ENCODE measurements at places on chromosomes 7 and 10.

- peak; percentile 39 for DNase-seq
Observed at GRCh38 chr10:124632064-124632531, 112.1 kb downstream of the FAM53B start.

GRCh38 chr7:129767120-129768015 is 155.8 kb downstream of the NRF1 start:
- no peak for DNase-seq

GRCh38 chr10:133439517-133440461 is 14.0 kb upstream of the SCART1 start:
- DNase-seq, result no peak

DNA sequence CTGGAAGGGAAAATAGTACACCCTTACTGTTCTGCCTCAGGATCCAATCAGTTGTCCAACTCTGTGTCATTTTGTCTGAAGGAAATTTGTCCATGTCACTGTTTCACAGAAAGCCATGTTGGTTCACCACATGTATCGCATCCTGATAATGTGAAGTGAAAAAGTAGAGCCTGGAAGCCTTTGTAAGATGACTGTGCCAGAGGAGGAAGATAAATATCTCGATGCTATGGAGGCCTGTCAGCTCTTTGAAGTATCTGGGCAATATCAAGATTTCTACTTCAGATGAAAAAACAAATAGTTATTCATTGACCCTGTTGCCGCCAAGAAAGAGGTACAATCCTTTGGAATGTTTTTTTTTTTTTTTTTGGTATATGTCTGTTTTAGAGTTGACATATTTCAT is 270.5 kb downstream of the PHF14 start:
- DNase-seq, result no peak

DNA sequence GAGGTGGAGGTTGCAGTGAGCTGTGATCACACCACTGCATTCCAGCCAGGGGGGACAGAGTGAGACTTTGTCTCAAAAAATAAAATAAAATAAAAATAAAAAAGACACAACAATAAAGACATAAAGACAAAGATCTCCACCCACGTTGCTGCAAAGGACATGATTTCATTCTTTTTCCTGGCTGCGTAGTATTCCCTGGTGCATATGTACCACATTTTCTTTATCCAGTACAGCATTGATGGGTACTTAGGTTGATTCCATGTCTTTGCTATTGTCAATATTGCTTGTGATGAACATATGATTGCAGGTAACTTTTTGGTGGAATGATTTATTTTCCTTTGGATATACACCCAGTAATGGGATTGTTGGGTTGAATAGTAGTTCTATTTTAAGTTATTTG is 42.0 kb upstream of the CCDC3 start:
- no peak for DNase-seq

GRCh38 chr7:91107460-91107859 is 156.8 kb upstream of the FZD1 start:
- no peak for DNase-seq

DNA sequence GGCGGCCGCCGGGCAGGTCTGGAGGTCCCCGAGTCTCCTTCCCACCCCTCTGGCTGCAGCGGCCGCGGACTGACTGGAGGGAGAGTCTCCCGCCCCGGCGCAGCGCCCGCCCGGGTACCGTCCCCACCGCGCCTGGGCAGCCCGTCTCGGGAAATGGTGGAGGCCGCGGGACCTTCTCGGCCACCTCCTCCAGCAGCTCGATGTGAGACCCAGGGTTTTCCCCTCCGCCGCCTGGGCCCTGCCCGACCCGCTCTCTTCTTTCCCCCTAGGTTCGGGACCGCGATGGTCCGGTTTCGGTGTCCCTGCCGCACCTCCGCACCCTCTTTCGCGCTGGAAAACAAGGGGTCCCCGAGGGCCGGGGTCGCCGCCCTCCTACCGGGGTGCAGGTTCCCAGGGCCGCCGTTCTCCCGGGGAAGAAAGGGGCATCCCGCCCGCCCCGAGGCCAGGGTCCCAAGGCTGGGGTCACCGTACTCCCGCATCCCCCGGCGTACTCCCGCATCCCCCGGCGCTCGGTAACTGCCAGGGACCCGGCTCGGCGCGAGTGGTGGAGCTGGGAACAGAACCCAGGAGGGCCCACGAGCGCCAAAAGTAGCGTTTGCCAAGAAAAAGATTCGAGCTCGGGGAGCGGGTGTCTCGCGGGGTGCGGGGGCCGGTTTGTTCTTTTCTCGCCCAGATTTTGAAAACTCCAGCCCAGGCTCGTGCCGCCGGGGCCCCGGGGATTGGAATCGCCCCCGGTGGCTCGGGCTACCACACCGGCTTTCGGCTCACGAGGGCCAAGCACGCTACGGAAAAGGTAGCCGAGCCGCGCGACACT is 3.4 kb downstream of the TNRC18 start:
- no peak for DNase-seq

- DNase-seq, result peak; percentile 14
Observed at GRCh38 chr7:149161241-149161848, 14.1 kb downstream of the ZNF398 start.

DNA sequence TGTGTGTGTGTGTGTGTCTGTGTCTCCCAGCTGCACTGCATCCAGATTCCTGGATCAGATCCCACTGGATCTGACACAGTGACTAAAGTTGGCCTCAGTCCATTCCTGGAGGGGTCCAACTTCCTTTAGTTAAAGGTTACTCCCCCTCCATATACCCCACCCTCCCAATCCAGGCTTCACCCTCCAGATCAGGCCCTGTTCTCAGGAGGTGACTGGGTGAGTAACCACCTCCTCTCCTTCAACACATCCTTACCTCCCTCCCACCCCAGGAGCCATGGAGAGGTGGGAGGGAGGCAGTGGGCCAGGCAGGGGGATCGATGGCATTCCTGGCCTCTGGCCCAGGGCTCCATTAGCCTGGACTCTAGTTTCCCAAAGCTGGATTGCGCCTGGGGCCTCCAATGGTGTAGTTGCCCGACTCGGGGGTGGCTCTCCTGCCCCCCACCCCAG is 11.3 kb downstream of the KCNIP2 start:
- DNase-seq, result no peak

- DNase-seq, result no peak
Observed at GRCh38 chr7:91660734-91661356, 219.7 kb downstream of the MTERF1 start.

- DNase-seq, result no peak
Observed at GRCh38 chr7:135330088-135330487, 96.5 kb downstream of the STRA8 start.

- no peak for DNase-seq
Observed at GRCh38 chr7:14235056-14235455, 245.6 kb upstream of the ETV1 start.

- DNase-seq, result no peak
Observed at GRCh38 chr10:2948127-2948854, 119.1 kb upstream of the PFKP start.

GRCh38 chr7:15236952-15237351 is 324.9 kb downstream of the AGMO start:
- no peak for DNase-seq

DNA sequence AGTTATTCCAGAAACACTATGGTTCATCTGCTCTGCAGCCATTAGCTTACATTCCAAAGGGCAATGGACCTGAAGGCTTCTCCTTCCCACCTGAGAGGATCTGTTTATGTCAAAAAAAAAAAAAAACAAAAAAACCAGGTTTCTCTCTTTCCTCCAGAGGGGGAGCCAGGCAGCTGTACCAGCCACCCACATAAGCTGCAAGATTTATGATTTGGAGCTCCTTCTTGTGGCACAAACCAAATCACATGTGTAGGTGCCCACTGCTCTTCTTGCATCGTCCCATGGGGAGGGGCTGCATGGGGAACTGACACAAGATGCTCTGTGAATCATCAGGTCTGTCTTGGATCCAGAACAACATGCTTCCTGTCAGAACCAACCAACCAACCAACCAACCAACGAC is 231.6 kb upstream of the IGFBP3 start:
- no peak for DNase-seq

- no peak for DNase-seq
Observed at GRCh38 chr7:100402241-100402640, 26.3 kb downstream of the ZCWPW1 start.
